Activated CD4-positive, alpha-beta T cell treated with anti-CD3 and anti-CD28 coated beads, Interleukin-10, Interleukin-2, amounts not matched to agents 100 ng/mL and 50 ng/mL, durations not matched to agents 16 hours and 8 hours (primary cell): ENCODE measurements at places on chromosomes 1 and 21.

GRCh38 chr1:37656881-37657280 lies 22.2 kb upstream of the RSPO1 start:
- no peak for DNase-seq

GRCh38 chr1:97630948-97631347 lies 289.9 kb downstream of the DPYD start:
- DNase-seq = no peak

- DNase-seq = no peak
These were observed 57.7 kb downstream of the SCMH1 start for GRCh38 chr1:41184446-41184845.

GRCh38 chr1:82819234-82819633 lies 1018.5 kb downstream of the ADGRL2 start:
- DNase-seq = no peak

GRCh38 chr1:63119575-63120155 lies 202.7 kb upstream of the FOXD3 start:
- no peak for DNase-seq

GRCh38 chr1:155591770-155592169 lies 18.2 kb upstream of the MSTO1 start:
- peak; percentile 59 for DNase-seq

DNA sequence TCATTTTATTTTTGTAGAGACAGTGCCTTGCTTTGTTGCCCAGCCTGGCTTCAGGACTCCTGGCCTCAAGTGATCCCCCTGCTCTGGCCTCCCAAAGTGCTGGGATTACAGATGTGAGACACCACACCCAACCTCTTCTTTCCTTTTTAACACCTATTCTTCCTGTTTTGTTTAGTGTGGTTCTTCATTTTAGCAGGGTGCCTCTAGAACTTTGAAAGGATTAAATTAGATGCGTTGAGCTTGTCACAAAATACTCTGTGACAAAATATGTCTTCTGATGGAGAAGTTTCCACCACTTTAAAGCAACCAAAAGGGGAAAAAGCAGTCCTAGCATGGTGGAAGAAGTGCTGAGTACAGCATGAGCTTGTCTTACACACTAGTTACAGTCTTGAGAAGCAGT lies 42.0 kb downstream of the CDC14A start:
- peak; percentile 26 for DNase-seq

DNA sequence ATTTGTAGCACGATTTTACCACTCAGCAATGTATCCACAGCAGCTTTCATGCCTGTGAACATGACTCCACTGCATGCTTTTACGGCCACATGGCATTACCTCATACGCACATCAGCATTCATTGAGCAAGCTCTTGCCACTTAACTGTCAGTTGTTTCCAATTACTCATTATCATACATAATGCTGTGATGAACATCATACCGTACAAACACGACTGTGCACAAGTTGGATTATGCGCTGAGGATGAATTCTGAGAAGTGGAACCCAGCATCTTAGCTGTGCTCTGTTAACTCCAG lies 9.6 kb downstream of the UMODL1 start:
- DNase-seq = no peak

DNA sequence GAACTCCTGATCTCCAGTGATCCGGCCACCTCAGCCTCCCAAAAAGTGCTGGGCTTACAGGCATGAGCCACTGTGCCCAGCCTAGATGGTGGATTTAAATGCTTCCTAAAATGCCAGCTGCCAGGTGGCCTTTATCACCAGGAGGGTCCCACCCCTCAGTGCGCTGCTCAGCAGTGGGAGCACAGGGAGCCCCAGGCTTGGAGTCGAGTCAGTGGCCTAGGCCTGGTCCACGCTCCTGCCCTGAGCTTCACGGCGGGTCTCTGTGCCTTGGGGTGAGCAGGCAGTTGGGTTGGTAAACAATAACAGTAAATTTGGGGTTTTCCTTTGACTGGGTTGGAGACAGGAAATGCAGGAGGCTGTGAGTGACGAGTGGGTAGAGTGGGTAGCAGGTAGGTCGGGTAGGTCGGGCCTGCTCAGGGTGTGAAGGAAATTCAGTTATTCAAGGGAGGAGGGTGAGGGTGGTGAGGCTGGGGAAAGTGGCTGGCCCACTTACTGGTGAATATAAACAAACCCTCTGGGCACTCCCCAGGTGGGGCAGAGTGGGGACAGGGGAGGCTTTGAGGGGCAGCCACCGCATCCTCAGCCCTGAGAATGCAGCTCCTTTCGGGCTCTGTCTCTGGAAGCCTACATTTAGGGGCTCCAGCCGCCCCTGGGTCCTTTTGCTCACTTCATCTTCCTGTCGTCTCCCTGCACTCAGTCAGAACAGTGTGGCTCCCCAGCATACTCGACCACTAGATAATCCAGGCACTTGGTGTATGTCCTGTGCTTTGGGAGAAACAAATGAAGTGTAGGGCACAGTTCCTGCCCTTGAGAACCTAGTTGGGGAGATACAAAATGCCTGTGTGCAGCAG lies 33.5 kb upstream of the IL19 start:
- DNase-seq = peak; percentile 81

GRCh38 chr1:110765640-110766335 lies 91.0 kb upstream of the KCNA3 start:
- DNase-seq = peak; percentile 66
